ENCODE measurements at places on chromosomes 1 and 21.
A peak's percentile ranks its signal among the peaks of the same experiment; 100 is the strongest.

GRCh38 chr1:77874804-77875445 is 13.5 kb upstream of the NEXN start:
- H3K36me3 ChIP-seq, result no peaks in the 10 kb centered on the region
- H3K4me3 ChIP-seq, result no peak overlapping the region
- H3K27ac ChIP-seq, result no peak overlapping the region
- no peaks in the 10 kb centered on the region for H3K4me1 ChIP-seq
- no peaks in the 10 kb centered on the region for H3K27me3 ChIP-seq
- DNase-seq, result no peak

GRCh38 chr1:2540816-2541492 is 10.9 kb upstream of the HES5 start:
- peaks cover 12% of the 10 kb centered on the region for H3K4me1 ChIP-seq
- H3K36me3 ChIP-seq, result no peaks in the 10 kb centered on the region
- peaks cover 8% of the 10 kb centered on the region for H3K27me3 ChIP-seq
- no peak for DNase-seq
- no peak overlapping the region for H3K4me3 ChIP-seq

DNA sequence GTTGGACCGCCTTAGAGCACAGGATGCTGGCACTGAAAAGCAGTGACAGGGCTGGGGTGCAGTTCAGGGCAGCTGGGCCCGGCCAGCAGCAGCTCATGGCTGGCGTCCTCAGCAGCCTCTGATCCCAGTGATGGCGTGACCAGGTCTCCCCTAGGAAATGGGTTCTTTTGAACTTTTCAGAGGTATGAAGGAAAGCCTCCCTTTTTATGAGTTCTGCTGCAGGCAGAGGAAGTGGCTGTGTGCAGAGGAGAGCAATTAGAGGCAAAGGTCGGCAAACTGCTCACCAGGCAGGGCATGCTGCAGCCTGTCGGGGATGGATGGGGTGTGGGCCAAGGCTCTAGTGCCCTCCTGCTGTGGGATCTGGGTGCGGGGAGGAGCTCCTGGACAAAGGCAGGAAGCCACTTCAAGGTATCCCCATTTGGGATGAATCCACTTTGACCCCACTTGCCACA is 45.6 kb upstream of the RAB4A start:
- H3K4me3 ChIP-seq, result no peak overlapping the region
- DNase-seq, result no peak
- H3K27ac ChIP-seq, result no peak overlapping the region
- H3K27me3 ChIP-seq, result no peaks in the 10 kb centered on the region

DNA sequence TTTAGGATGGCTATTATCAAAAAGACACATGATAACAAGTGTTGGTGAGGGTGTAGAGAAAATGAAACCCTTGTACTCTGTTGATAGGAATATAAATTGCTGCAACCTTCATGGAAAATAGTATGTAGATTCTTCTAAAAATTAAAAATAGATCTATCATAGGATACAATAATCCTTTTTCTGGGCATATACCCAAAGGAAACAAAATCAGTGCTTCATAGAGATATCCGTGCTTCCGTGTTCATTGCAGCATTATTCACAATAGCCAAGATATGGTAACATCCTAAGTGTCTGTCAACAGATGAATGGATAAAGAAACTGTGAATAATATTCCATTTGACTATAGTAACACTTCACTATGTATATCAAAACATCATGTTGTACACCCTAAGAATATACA is 106.7 kb downstream of the MIS18A start:
- H3K36me3 ChIP-seq, result no peaks in the 10 kb centered on the region
- H3K4me1 ChIP-seq, result no peaks in the 10 kb centered on the region
- no peak overlapping the region for H3K4me3 ChIP-seq
- no peak for DNase-seq
- H3K27me3 ChIP-seq, result no peaks in the 10 kb centered on the region

DNA sequence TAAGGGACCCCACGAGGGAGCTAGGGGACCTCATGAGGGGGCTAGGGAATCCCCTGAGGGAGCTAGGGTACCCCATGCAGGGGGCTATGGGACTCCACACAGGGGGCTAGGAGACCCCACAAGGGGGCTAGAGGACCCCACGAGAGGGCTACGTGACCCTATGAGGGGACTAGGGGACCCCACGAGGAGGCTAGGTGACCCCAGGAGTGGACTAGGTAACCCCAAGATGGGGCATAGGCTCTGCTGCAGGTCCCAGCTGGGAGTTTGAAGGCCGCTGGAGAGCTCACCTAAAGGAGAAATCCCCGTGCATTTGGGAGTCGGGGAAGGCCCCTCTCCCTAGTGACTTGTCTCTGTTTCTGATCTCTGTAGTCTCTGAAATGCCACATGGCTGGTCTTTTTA is 50.0 kb upstream of the DMRTB1 start:
- no peak overlapping the region for H3K27ac ChIP-seq
- no peaks in the 10 kb centered on the region for H3K4me1 ChIP-seq
- no peak overlapping the region for H3K4me3 ChIP-seq
- no peak for DNase-seq

- H3K4me3 ChIP-seq, result no peak overlapping the region
- no peak for DNase-seq
- H3K27me3 ChIP-seq, result no peaks in the 10 kb centered on the region
- no peaks in the 10 kb centered on the region for H3K36me3 ChIP-seq
Observed at GRCh38 chr1:54305906-54306514, 100.2 kb downstream of the SSBP3 start.

GRCh38 chr1:53323316-53323715 is 4.6 kb downstream of the LRP8 start:
- no peaks in the 10 kb centered on the region for H3K27me3 ChIP-seq
- H3K4me3 ChIP-seq, result no peak overlapping the region
- no peak for DNase-seq
- no peak overlapping the region for H3K27ac ChIP-seq

DNA sequence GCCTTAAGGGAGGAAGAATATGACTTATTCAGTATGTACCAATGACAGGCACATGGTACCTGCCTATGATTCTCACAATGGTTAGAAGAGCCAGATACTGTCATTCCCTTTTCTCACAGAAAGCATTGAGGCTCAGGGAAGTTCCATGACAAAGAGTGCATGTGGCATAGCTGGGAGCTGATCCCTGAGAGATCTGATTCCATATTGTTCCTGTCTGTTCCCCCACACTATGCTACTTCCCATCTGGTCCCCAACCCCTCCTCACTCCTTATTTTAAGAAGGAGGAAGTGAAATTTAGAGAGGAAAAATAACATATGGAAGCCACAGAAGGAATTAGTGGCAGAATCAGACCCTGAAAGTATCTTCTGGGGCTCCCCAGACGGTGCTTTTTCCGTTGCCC is 500.0 kb downstream of the PLPP3 start:
- H3K4me1 ChIP-seq, result no peaks in the 10 kb centered on the region
- no peak overlapping the region for H3K27ac ChIP-seq
- no peak for DNase-seq
- H3K27me3 ChIP-seq, result no peaks in the 10 kb centered on the region

DNA sequence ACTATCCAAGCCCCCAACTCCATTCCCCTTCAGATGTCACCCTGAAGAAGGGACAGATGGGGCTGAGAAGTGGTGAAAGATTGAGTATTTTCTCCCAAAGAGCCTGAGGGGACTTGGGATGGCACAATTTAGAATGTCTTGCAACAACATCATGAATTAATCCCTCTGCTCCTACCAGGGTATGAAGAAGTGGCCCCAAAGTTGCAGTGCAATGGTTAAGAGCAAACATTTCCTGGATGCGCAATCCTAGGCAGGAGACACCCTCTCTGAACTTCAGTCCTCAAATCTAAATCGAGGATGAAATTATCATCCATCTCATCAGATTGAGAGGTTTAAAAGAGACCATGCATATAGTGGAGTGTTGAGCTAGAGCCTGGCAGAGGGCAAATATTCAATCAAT is 28.6 kb upstream of the CITED4 start:
- no peak overlapping the region for H3K27ac ChIP-seq
- H3K36me3 ChIP-seq, result no peaks in the 10 kb centered on the region
- no peaks in the 10 kb centered on the region for H3K27me3 ChIP-seq
- DNase-seq, result no peak
- no peaks in the 10 kb centered on the region for H3K4me1 ChIP-seq

DNA sequence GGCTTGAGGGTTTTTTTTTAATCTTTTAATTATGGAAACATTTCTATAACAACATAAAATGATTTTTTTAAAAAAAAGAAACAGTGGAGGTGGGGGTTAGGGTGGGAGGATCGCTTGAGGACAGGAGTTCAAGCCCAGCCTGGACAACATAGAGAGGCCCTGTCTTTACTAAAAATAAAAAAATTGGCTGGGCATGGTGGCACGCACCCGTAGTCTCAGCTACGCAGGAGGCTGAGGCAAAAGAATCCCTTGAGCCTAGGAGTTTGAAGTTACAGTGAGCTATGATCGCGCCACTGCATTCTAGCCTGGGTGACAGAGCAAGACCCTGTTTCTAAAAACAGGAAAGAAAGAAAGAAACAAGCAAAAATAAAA is 32.2 kb upstream of the RNF11 start:
- H3K27ac ChIP-seq, result no peak overlapping the region
- no peak overlapping the region for H3K4me3 ChIP-seq
- no peaks in the 10 kb centered on the region for H3K4me1 ChIP-seq
- DNase-seq, result no peak
- H3K36me3 ChIP-seq, result no peaks in the 10 kb centered on the region
- no peaks in the 10 kb centered on the region for H3K27me3 ChIP-seq

DNA sequence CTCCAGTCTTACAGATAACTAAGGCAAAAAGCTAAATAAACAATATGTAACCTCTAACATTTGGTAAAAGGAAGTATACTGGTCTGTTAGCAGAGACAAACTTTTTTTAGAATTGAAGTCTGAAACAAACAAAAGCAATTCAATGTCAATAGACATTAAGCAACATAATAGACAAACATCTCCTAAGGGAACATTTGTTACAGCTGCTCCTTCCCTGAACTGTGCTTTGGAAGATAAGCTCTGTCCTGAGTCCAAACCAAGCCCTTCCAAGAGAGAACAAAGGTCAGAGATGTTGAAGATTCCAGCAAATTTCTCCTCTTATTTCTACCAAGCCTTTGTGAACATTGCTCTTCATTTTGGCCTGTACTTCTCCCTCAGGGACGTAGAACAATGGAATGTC is 25.3 kb downstream of the FMO2 start:
- no peaks in the 10 kb centered on the region for H3K36me3 ChIP-seq
- H3K4me1 ChIP-seq, result no peaks in the 10 kb centered on the region
- H3K27me3 ChIP-seq, result no peaks in the 10 kb centered on the region
- no peak for DNase-seq

DNA sequence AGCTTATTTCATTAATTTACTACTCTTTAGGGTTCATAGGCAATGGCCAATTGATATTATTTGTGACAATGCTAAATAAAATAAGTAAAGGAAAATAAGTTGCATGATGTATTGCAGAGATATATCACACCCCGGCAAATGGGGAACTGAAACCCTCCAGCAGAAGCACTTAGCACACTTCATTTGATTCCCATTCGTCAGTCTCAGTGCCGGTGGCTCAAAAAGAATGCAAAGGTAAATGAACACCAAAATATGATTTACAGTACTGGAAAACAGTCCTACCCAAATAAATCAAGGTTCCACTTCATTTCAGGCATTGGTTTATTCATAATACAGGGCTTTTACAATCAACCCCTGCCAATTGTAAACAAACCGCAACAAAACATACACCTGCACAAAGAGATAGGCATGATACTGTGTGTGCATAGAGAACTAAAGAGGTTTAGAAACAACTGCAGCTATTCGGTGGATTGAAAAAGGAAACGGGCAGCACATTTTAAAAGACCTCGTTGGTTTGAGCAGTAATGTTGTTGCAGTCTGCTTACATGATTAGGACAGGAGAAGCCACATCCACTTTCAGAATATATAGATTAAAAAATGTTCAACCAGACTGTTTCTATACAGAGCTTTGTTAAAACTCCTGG is 1019.2 kb downstream of the TTLL7 start:
- no peaks in the 10 kb centered on the region for H3K27me3 ChIP-seq
- H3K4me3 ChIP-seq, result no peak overlapping the region
- H3K36me3 ChIP-seq, result no peaks in the 10 kb centered on the region

- no peaks in the 10 kb centered on the region for H3K36me3 ChIP-seq
- DNase-seq, result no peak
- no peak overlapping the region for H3K4me3 ChIP-seq
- peaks cover 49% of the 10 kb centered on the region for H3K4me1 ChIP-seq
- no peaks in the 10 kb centered on the region for H3K27me3 ChIP-seq
- peak overlapping the region; percentile 62 for H3K27ac ChIP-seq
Observed at GRCh38 chr1:201886103-201886885, 2.4 kb upstream of the SHISA4 start.

DNA sequence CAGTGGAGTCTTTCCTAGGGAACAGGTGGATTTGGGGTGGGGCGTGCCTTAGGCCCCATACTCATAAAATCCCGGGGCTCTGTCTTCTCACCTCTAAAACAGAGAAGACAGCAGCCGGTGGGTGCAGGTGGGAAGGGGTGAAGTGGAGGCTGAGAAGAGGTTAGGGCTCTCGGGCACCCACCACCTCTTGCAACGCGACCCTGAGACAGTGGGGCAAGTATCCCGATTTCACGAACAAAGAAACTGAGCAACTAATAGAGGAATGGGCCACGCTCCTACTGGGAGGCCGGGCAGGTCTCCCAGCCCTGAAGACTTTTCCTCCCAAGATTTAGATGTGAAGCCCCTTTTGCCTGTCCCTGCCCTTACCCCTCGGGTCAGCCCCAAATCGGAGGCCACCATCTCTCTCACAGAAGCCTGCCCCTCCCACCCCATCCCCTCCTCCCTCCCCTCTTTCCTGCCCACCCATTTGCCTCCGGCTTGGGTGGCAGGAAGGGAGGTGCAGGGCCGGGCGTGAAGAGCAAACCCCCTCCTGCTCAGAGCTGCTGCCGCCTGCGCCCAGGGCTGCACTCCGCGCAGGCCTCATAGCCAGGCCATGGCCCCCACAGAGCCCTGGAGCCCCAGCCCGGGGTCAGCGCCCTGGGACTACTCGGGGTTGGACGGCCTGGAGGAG is at the start of gene GPR25:
GPR25 (plus strand) TSS at position 536 of the 670 bp plus-strand sequence; CDS start at position 593, 57 bp downstream.
- H3K4me1 ChIP-seq, result peaks cover 11% of the 10 kb centered on the region
- DNase-seq, result no peak
- peaks cover 25% of the 10 kb centered on the region for H3K27me3 ChIP-seq
- no peaks in the 10 kb centered on the region for H3K36me3 ChIP-seq
- H3K27ac ChIP-seq, result no peak within 1 kb of the TSS
- no peak within 1 kb of the TSS for H3K4me3 ChIP-seq

DNA sequence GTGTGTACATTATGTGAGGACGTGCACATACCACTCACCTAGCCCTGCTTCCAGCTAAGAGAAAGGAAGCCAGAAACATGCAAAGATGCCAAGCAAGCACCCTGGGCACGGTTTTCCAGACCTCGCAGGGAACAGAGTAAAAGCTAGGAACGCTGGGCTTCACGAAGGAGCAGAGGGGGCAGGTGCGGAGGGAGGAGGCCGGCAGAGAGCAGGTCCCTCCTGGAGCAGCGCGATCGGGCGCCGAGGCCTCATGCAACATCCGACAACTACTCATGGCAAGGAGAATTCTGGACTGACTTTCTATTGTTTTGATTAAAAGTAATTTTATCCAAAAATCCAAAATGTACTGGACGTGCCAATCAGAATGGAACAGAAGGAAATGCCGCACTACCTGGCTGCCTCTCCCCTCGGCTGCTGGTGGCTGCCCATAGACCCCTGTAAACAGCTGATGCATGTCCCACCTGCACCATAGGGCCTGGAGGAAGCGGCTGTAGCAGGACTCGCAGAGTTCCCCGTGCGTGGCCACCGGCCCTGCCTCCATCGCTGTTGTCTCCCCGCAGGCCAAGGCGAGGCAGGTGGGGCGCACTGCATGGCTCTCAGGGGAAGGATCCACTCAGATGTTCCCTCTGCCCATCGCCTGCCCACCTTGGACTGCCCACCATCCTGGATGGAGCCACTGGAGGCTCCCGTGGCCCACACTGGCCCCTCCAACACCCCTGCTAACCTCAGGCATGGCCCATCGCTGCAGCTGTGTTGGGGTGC is 93.5 kb downstream of the WDR4 start:
- H3K27ac ChIP-seq, result no peak overlapping the region
- no peak overlapping the region for H3K4me3 ChIP-seq
- no peaks in the 10 kb centered on the region for H3K36me3 ChIP-seq
- no peak for DNase-seq
- no peaks in the 10 kb centered on the region for H3K27me3 ChIP-seq

All from adrenal gland (tissue), 19 donors.